Left ventricle myocardium inferior (tissue), 1 donor: ENCODE measurements at places on chromosomes 5 and 9. TPM values are rescaled to one million over a fixed set of nuclear protein-coding genes. Genes with fewer than 3 reads are reported as not detected.

- H3K27ac ChIP-seq = no peak overlapping the region
- DNase-seq = no peak
- no peaks in the 10 kb centered on the region for H3K36me3 ChIP-seq
- no peaks in the 10 kb centered on the region for H3K4me1 ChIP-seq
- H3K4me3 ChIP-seq = no peak overlapping the region
- no peaks in the 10 kb centered on the region for H3K27me3 ChIP-seq
Observed at GRCh38 chr5:110386782-110387181, 339.7 kb downstream of the TMEM232 start.

GRCh38 chr5:36735891-36736290 is 129.5 kb downstream of the SLC1A3 start:
- H3K4me3 ChIP-seq = no peak overlapping the region
- H3K4me1 ChIP-seq = no peaks in the 10 kb centered on the region
- peaks cover 11% of the 10 kb centered on the region for H3K27me3 ChIP-seq
- DNase-seq = no peak
- no peaks in the 10 kb centered on the region for H3K36me3 ChIP-seq

Gene PCDHB13
- total RNA-seq = 2.5 TPM

GRCh38 chr9:21751998-21752397 is 50.4 kb upstream of the MTAP start:
- H3K4me3 ChIP-seq = no peak overlapping the region
- H3K36me3 ChIP-seq = no peaks in the 10 kb centered on the region
- no peak overlapping the region for H3K27ac ChIP-seq
- H3K27me3 ChIP-seq = peaks cover 51% of the 10 kb centered on the region
- H3K4me1 ChIP-seq = no peaks in the 10 kb centered on the region

DNA sequence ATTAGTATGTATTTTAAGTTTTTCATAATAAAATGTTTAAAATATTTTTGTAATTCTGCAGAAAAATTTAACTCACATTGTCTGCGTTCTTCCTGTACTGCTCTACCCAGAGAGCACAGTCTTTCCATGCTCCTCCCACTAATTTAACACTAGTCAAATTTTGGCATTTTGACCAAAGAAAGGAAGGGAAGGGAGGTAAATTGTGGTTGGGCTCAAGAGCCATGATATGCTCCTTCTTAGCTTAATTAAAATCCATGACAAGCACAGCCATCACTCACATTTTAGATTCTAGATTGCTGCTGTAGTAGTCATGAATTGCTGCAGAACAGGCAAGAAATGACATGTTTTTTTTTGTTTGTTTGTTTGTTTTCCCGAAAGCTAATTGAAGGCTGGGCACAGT is 98.4 kb downstream of the NLN start:
- DNase-seq = no peak
- H3K36me3 ChIP-seq = no peaks in the 10 kb centered on the region
- no peak overlapping the region for H3K27ac ChIP-seq
- H3K27me3 ChIP-seq = no peaks in the 10 kb centered on the region
- H3K4me1 ChIP-seq = no peaks in the 10 kb centered on the region

GRCh38 chr5:139061274-139061673 is 136.9 kb downstream of the SIL1 start:
- H3K4me1 ChIP-seq = peaks cover 41% of the 10 kb centered on the region
- no peaks in the 10 kb centered on the region for H3K36me3 ChIP-seq
- H3K27ac ChIP-seq = peak overlapping the region; percentile 60
- H3K27me3 ChIP-seq = no peaks in the 10 kb centered on the region
- peak; percentile 49 for DNase-seq

Gene UBE2D2
- 110 TPM for total RNA-seq

DNA sequence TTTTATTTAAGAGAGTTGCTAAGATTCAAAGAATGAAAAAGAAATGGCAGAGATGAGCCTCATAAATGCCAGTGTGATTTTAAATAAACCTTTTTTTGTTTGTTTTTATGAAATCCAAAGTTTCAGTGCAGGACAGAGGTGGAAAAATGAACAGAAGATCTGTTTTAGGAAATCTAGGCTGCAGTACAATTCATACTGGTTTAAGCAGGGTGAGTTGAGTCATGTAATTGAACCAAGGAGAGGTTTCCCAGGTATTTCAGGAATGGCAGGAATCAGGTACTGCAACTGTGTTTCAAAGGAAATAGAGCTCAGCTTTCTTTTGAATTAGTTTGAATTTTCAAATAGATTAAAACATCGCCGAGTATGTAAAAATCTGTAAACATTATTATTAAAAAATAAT is 3.0 kb upstream of the ANKRD31 start:
- H3K27ac ChIP-seq = no peak overlapping the region
- no peak for DNase-seq
- peaks cover 8% of the 10 kb centered on the region for H3K27me3 ChIP-seq

DNA sequence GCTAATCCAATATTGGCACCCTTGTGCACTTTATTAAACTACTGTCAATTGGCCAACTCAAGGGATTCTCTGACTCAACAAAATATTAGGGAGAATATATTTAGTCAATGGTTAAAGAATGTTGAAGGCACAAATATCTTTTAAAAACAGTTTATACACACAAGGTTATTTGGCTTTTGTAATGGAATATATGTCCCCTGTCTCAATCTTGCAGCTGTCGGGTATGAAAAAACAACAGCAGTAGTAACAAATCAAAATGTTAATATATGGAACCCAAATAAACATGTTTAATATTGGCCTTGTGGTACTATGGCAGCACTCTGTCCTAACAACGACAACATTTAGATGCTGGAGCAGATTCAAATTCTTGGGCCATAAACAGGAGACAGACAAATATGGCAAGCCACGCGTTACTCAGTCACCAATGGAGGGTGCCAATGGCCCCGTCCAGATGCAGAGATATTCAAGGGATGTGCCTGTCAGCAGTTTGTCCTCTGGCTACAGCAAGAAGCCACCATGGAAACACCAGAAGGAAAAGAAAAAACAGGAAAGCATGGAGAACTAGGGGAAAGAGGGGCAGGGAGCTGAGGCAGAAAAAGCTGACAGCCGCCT is 342.0 kb downstream of the NDUFS4 start:
- no peak overlapping the region for H3K4me3 ChIP-seq
- no peaks in the 10 kb centered on the region for H3K36me3 ChIP-seq
- peak overlapping the region; percentile 13 for H3K27ac ChIP-seq
- no peak for DNase-seq
- H3K4me1 ChIP-seq = peaks cover 10% of the 10 kb centered on the region

DNA sequence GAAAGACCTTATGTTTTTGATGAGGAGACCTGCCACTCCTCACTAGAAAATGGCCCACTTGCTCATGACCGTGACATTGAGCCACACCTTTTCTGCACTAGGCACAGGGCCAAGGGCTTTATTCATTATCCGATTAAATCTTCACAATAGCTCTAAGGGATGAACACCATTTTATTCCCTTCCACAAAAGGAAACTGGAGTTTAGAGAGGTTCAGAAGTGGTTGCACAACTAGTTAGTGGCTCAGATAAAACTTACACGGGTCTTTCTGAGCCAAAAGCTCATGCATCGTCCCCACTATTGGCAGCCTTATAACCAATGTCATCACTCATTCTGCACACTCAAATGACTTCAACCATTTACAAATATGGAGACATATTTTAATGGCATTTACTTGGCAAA is 39.4 kb downstream of the SUSD1 start:
- no peak overlapping the region for H3K4me3 ChIP-seq
- H3K36me3 ChIP-seq = peaks cover 12% of the 10 kb centered on the region
- DNase-seq = no peak

Gene PCDHB2
- 1.1 TPM for total RNA-seq

Gene PCA3
- not detected for total RNA-seq

Gene TAF11L9
- total RNA-seq = not detected

Gene LCN15
- total RNA-seq = 0.41 TPM

DNA sequence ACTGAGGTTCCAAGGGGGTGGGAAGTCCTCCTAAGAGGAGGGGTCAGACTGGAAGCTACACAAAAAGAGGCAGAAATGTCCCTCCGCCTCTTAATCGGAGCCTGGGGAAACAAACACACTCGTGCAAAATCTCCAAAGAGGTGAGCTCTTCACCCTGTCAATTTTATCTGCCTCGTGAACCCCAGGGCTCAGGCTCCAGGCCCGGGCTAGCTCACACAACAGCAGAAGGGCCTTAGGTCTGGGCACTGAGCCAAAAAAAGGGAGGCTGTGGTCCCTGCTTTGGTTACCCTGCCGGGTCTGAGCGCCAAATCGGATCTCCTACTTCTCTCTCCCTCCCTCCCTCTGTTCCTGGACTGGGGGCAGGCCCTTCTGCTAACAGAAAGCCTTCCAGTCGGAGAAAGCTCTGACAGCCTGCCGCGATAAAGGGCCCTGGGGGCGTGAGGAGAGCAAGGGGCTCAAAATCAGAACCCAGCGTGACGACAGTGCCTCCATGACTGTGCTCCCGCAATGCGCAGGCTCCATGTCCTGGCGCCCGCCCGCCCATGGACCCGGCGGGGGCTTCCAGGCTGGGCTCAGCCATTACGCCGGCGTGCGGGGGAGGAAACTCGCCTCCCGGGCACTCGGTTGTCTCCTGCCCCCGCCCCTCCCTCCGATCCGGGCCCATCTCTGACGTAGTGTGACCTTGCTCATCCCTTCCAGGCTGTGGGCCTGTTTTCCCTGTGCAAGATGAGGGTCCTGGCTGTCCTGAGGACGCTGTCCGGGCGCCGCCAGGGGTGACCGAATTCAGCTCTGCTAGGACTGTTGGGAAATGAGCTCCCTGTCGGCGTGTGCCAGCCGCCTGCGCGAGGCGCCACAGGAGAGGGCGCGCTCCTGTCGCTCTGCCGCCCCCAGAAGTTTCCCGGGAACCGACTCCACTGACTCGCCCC is 865 bp upstream of the SLC22A4 start:
- peak; percentile 90 for DNase-seq
- H3K36me3 ChIP-seq = no peaks in the 10 kb centered on the region
- H3K27me3 ChIP-seq = no peaks in the 10 kb centered on the region

DNA sequence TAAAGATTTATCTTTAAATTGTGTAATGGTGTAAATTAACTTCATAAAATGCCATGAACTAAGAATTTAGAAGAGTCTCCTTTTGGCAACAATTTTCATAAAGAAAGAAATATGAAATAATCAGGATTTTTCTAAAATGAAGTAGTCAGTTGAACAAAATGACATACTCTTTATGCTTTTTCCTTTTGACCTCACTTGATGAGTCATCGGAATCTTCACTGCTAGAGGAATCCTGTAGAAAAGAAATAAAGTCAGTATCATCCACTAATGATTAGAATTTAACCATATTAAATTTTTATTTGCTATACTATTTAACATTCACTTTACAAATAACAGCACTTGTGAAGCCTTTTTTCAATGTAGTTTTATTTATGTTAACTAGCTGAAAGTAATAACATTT is 26.1 kb downstream of the CHD1 start:
- H3K27me3 ChIP-seq = no peaks in the 10 kb centered on the region
- no peak overlapping the region for H3K4me3 ChIP-seq
- H3K27ac ChIP-seq = no peak overlapping the region
- no peak for DNase-seq
- peaks cover 11% of the 10 kb centered on the region for H3K4me1 ChIP-seq
- H3K36me3 ChIP-seq = peaks cover 64% of the 10 kb centered on the region

Gene KCNV2
- not detected for total RNA-seq

Gene FAXDC2
- 23.5 TPM for total RNA-seq

DNA sequence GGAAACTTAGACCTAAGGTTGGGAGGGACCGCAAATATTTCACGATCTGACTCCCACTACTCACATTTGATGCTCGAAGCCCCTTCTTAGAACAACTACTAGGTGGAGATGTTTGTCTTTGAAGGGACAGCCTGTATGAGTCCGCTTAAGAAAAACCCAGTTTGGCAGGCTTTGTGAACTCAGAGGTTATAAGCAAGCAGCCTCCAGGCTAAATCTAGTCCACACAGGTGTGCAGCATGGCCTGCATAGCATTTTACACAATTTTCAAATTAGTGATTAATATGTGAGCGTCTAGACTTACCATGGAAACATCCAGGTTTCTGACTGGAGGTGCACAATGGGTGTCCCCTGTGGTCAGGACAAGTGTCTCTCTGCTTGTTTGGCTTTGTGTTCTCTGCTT is 127.1 kb downstream of the KIF4B start:
- no peaks in the 10 kb centered on the region for H3K36me3 ChIP-seq
- no peak overlapping the region for H3K4me3 ChIP-seq
- no peaks in the 10 kb centered on the region for H3K27me3 ChIP-seq
- no peak overlapping the region for H3K27ac ChIP-seq

DNA sequence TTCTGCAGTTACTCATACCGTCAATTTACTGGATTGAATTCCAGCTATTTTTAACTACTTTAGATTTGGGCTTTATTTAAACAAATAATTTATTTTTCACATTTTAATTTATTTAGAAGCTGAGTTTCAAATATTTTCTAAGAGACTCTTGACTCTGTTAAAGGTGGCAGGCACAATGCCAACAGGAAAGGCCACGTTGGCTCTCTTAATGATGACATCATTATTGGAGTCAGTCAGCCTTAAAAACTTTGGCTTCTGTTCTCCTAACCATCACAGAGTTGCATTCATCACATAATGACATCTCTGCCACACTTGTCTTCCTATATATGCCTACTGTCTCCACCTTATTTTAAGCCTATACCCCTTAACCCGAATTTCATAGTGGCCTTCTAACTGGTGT is 172.3 kb upstream of the PLPPR1 start:
- no peaks in the 10 kb centered on the region for H3K4me1 ChIP-seq
- no peaks in the 10 kb centered on the region for H3K36me3 ChIP-seq
- H3K27ac ChIP-seq = no peak overlapping the region
- no peaks in the 10 kb centered on the region for H3K27me3 ChIP-seq

- no peak for DNase-seq
- no peak overlapping the region for H3K27ac ChIP-seq
- peaks cover 33% of the 10 kb centered on the region for H3K4me1 ChIP-seq
- H3K36me3 ChIP-seq = no peaks in the 10 kb centered on the region
- H3K27me3 ChIP-seq = no peaks in the 10 kb centered on the region
- no peak overlapping the region for H3K4me3 ChIP-seq
Observed at GRCh38 chr9:13970018-13970417, 343.9 kb downstream of the NFIB start.

DNA sequence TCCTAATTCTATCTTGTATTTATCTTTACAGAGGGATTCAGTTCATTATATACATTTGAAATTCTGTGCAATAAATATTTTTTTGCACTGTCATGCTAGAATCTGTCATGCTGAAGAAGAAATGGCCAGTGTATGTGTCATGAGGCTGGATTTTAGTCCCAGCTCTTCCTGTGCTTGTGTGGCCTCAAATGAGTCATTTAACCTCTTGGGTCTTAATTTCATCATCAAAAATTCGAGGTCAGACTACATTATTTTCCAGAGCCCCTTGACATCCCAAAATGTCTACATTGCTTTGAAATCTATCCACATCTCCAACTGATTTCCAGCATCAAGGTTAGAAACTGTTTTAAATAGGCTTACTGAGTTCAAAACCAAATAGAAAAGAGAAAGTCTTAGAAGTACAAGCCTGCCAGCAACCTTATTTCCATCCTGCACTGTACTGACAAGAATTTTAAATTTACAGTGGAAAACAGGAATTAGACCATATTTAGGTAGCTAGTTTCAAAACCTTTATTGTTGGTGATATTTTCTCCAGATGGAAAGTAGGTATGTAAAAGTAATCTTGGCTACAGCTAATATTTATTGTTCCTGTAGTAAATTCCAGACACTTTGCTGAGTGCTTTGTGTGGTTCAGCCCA is 96.7 kb upstream of the MAMDC2 start:
- peaks cover 4% of the 10 kb centered on the region for H3K4me1 ChIP-seq
- H3K36me3 ChIP-seq = no peaks in the 10 kb centered on the region
- DNase-seq = no peak
- no peak overlapping the region for H3K4me3 ChIP-seq
- H3K27me3 ChIP-seq = peaks cover 6% of the 10 kb centered on the region
- no peak overlapping the region for H3K27ac ChIP-seq

Gene PKD2L2
- total RNA-seq = 0.16 TPM

- H3K27ac ChIP-seq = no peak overlapping the region
- no peaks in the 10 kb centered on the region for H3K36me3 ChIP-seq
- no peak for DNase-seq
Observed at GRCh38 chr9:119998614-119999013, 581.4 kb downstream of the CDK5RAP2 start.

Gene MELK
- 0.27 TPM for total RNA-seq

Gene FAM53C
- 26.7 TPM for total RNA-seq

Gene ENTPD2
- total RNA-seq = 1.5 TPM
